ENCODE measurements at places on chromosomes 3 and 15.
A peak's percentile ranks its signal among the peaks of the same experiment; 100 is the strongest.

GRCh38 chr3:106617276-106617675 is 748.5 kb upstream of the CBLB start:
- no peak overlapping the region for H3K4me3 ChIP-seq
- H3K36me3 ChIP-seq, result no peaks in the 10 kb centered on the region
- H3K27me3 ChIP-seq, result no peaks in the 10 kb centered on the region

DNA sequence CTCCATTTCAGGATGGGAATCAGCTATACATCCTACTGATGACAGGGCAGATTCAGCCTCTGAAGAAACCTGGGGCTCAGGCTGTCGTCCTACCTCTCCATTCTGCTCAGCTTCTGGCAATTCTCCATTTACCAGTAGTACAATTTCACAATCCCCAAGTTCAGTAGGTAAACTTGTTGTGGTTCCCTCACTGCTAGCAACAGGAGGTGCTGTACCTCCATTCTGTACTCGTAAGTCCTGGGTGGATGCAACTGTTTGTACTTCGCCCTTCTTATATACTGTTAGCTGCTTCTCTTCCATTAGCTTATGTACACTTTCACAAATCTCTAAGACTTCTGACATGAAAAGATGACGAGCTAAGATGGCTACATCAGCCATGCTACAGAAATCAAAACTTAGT is 11.6 kb downstream of the ZBTB11 start:
- no peak overlapping the region for H3K4me3 ChIP-seq
- no peaks in the 10 kb centered on the region for H3K27me3 ChIP-seq
- H3K36me3 ChIP-seq, result peaks cover 74% of the 10 kb centered on the region
- H3K27ac ChIP-seq, result no peak overlapping the region

DNA sequence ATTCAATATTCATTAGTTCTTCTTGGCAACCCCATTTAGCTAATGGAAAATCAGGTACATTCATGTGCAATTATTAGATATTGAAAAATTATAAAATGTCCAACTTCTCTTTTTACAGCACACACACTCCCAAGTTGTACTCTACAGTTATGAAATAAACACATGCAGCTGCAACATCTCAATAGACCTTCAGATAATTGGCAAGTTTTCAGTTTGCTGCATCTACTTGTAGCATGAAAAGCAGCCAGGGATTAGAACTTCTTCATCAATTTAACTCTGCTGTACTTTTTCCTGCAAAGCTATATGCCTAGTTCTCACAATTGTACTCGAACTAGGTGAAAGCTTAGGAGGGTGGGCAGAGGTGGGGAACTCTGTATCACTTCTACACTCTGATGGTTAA is 46.6 kb upstream of the FHIT start:
- no peaks in the 10 kb centered on the region for H3K27me3 ChIP-seq
- no peaks in the 10 kb centered on the region for H3K36me3 ChIP-seq
- no peak overlapping the region for H3K4me3 ChIP-seq
- no peaks in the 10 kb centered on the region for H3K4me1 ChIP-seq

GRCh38 chr15:97030251-97030650 is 699.8 kb downstream of the NR2F2 start:
- H3K36me3 ChIP-seq, result no peaks in the 10 kb centered on the region
- H3K27ac ChIP-seq, result no peak overlapping the region
- DNase-seq, result no peak
- H3K27me3 ChIP-seq, result no peaks in the 10 kb centered on the region
- H3K4me3 ChIP-seq, result no peak overlapping the region

GRCh38 chr3:12229896-12230295 is 59.0 kb upstream of the PPARG start:
- no peak overlapping the region for H3K4me3 ChIP-seq
- no peaks in the 10 kb centered on the region for H3K36me3 ChIP-seq
- no peak for DNase-seq
- H3K4me1 ChIP-seq, result no peaks in the 10 kb centered on the region
- no peak overlapping the region for H3K27ac ChIP-seq

GRCh38 chr15:74548241-74548640 is 7.2 kb downstream of the ARID3B start:
- no peak overlapping the region for H3K27ac ChIP-seq
- peaks cover 47% of the 10 kb centered on the region for H3K36me3 ChIP-seq
- no peaks in the 10 kb centered on the region for H3K27me3 ChIP-seq
- no peak overlapping the region for H3K4me3 ChIP-seq
- DNase-seq, result no peak

GRCh38 chr15:26325495-26325894 is 447.4 kb downstream of the GABRB3 start:
- no peak overlapping the region for H3K27ac ChIP-seq
- no peak for DNase-seq

- peaks cover 44% of the 10 kb centered on the region for H3K27me3 ChIP-seq
- H3K36me3 ChIP-seq, result no peaks in the 10 kb centered on the region
- H3K27ac ChIP-seq, result no peak overlapping the region
- H3K4me1 ChIP-seq, result no peaks in the 10 kb centered on the region
- DNase-seq, result no peak
Observed at GRCh38 chr15:64753480-64754185, 21.8 kb downstream of the RBPMS2 start.

GRCh38 chr15:50259276-50259675 is 6.2 kb downstream of the HDC start:
- H3K36me3 ChIP-seq, result peaks cover 11% of the 10 kb centered on the region
- peak overlapping the region; percentile 2 for H3K4me3 ChIP-seq
- peak overlapping the region; percentile 87 for H3K27ac ChIP-seq
- no peaks in the 10 kb centered on the region for H3K27me3 ChIP-seq
- no peak for DNase-seq

- no peak overlapping the region for H3K27ac ChIP-seq
- peaks cover 11% of the 10 kb centered on the region for H3K36me3 ChIP-seq
- no peak overlapping the region for H3K4me3 ChIP-seq
- no peak for DNase-seq
- no peaks in the 10 kb centered on the region for H3K27me3 ChIP-seq
Observed at GRCh38 chr15:85088300-85088699, 106.6 kb downstream of the PDE8A start.

DNA sequence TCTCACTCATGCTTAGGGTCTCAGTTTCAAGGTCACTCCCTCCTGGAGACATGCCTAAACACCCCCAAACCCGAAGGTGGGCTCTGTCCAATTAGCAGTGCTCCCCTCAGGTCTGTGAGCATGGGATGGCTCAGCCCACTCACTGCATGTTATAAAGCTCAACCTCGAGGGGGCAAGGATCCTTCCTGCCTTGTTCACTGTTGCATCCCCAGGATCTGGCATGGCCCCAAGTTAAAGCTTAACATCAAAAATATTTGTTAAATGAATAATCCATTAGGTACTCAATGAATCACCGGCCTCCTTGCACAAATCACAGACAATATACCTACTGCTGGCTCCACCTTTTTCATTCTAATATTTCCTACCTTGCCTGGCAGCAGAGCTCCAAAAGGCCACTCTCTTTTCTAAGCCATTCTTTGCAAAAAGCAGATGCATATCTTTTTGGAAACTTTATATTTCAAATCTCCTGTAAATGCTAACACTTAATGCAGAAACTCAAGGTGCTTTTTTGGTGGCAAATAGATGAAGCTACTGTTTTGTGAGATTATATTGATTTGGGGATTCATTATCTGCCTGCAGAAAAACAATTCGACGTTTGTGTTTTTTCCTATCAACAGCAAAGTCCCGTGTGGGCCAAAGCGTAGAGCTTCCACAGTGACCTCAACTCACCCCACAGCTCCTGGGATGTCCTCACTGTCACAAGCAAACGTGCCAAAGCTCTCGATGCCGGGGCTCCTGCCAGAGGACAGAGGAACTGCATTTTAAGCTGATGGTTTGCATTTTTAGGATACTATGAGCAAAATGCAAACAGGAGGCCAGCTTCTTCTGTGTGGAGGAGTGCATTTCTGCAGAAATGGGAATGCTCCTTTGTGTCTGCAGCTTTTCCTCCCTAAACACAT is 35.4 kb downstream of the PCOLCE2 start:
- no peaks in the 10 kb centered on the region for H3K4me1 ChIP-seq
- no peak overlapping the region for H3K4me3 ChIP-seq
- no peaks in the 10 kb centered on the region for H3K36me3 ChIP-seq
- H3K27me3 ChIP-seq, result peaks cover 23% of the 10 kb centered on the region
- no peak overlapping the region for H3K27ac ChIP-seq
